ENCODE measurements at places on chromosomes 2 and 18.

GRCh38 chr2:182090486-182090885 is 104.8 kb downstream of the PPP1R1C start:
- DNase-seq: no peak

- no peak for DNase-seq
These were observed 12.7 kb downstream of the ABI2 start for GRCh38 chr2:203340791-203341487.

GRCh38 chr2:1227274-1227900 is 185.9 kb upstream of the TPO start:
- DNase-seq: no peak

DNA sequence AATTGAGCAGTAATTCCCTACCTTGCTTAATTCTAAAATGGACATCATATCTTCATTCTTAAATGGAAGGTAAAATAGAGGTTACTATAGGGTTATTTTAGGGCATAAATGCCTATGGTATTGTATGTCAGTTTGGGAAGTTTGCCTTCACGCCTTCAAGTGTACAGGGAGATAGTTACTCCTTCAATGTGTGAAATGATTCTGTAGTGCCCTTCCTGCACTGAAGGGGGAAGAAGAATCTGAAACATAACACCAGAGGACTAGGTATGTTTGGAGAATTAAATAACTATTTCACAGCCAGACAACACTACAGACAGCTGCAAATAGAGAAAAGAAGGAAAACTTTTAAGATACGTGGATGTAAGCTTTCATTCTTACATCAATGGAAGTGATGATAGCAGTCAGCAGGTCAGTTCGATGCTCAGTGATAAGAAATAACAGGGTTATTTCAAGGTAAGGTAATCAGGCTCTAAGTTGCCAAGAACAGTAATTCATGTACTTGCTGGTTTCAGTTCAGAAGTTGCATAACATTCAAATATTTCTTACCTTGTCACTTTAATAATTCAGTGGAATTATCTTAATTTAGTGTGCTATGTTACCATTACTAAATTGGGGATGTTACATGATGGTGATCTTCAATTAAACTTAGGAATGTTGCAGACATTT is 4.0 kb downstream of the PKP4 start:
- DNase-seq: no peak

- DNase-seq: no peak
These were observed 17.6 kb downstream of the OSBPL6 start for GRCh38 chr2:178211943-178212342.

DNA sequence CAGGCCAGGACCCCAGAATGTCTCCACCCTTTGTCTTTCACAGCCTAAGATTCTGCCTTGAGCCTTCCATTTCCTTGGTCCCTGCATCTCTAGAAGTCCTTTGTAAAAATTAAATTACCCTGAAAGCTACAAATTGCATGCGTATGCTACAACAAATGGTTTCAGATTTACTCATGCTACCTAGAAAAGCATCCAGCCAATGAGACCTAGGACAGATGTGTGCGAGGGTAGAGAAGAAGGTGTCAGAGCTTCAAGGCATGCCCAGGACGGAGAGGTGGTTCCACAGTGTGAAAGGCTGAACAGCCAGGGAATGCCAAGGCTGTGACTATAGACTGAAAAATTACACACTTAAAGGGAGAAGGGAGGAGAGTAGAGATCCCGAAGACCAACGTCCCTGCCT is 40.2 kb downstream of the CCBE1 start:
- no peak for DNase-seq

- DNase-seq: peak; percentile 23
These were observed 119.7 kb upstream of the KLF7 start for GRCh38 chr2:207285473-207285815.

- DNase-seq: no peak
These were observed 278.2 kb upstream of the EPAS1 start for GRCh38 chr2:46018773-46019591.

DNA sequence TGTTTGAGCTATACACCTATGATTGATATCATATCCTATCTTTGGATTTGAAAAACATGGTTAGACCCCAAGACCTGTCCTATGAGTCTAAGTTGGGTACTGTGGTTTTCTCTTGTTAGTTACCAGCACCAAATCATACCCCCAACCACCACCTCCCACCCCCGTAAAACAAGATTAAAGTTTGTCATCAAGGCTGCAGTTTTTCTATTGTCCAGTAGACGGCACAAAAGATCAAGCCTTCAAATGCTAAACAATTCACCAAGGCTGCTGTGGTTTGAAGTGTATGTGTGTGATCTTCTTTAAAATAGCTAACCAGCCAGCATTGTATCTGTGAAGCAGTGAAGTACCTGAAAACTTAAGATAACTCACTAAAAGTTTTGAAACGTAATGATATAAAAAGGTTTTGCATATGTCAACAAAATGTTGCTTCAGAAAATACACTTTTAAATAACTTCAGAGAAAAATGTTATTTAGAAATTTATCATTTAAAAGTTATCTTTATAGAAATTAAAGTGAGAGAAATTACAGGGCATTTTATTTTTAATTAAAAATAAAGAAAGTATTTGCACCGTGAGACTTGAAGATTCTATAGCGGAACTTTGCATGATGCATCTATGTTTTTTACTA is 5.8 kb upstream of the MEIS1 start:
- peak; percentile 69 for DNase-seq

- no peak for DNase-seq
These were observed 384.2 kb downstream of the DSC3 start for GRCh38 chr18:30658306-30658705.

GRCh38 chr2:149537092-149537726 is 50.4 kb downstream of the MMADHC start:
- DNase-seq: no peak

- no peak for DNase-seq
These were observed 29.1 kb downstream of the ZEB2 start for GRCh38 chr2:144490857-144491256.

DNA sequence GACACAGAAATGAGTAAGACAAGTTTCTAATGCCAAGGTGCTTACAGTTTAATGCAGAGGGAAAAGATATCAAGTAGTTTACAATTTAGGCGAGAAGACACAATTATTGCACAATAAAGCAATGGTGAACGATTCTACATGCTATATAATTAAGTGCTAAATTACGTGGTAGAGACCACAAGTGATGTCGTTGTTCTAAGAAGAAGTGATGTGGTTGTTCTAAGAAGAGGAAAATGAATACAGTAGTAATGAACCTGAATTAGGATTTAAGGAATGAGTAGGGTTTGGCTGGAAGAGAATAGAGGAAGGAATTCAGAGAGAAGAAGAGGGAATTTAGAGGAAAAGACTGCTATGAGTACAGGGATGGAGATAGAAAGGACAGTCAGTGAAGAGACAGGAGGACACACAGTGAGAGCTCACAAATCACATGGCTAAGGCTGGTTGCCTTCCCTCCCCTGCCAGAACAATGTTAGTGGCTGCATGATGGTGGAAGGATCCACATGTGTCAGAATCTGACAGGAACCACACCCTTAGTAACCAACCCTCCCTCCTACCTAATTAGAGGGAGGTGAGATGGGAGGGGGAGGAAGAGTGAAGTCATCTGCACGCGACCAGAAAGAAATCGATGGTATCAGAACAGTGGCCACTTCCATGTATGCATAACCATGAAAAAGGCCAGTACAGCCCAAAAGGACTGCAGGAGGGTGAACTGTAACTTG is 44.7 kb downstream of the M1AP start:
- no peak for DNase-seq

DNA sequence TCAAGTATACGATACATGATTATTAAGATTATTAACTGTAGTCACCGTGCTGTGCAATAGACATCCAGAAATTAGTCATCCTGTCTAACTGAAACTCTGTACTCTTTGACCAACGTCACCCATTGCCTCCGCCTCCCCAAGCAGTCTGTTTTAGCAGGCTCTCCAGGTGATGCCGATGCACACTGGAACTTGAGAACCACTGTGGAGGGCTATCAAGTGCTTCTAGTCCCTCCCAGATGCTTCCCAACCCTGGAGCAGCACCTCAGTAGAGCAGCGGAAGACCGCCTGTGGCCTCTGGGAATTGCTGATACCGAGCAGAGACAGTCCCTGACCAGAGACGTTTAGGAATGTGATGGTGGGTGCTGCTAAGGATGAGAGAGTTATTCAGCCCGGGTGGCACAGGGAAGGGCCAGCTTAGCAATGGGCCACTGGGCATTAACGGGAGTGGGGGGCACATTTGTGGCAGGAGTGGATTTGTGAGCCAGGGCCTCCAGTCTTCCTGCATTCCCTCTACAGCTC is 50.7 kb downstream of the LIPG start:
- DNase-seq: no peak

- DNase-seq: no peak
These were observed 150.9 kb downstream of the COL6A3 start for GRCh38 chr2:237262838-237263771.

DNA sequence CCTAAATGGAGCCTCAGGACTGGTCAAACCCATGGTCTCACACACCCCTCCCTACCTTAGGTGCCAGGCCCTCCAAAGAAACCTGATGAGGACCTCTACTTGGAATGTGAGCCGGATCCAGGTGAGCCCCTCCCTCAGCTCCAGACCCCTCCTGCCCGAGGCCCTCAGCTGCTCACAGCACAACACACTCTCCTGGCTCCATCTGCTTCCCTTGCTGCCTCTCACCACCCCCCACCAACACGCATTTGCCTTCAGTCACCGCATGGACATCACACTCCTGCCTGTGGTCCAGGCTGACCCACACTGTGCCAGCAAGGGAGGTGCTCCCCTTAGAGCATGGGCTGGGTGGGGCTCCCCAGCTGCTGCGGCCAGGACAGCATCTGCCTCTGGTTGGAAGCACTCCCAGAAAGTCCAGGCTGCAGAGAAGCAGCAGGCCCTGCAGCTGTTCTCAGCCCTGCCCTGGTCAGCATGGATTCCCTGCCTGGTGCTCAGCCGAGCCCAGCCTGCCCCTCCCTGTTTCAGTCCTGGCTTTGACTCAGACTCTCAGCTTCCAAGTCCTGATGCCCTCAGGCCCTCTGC is 15.1 kb downstream of the SH2D6 start:
- peak; percentile 60 for DNase-seq

DNA sequence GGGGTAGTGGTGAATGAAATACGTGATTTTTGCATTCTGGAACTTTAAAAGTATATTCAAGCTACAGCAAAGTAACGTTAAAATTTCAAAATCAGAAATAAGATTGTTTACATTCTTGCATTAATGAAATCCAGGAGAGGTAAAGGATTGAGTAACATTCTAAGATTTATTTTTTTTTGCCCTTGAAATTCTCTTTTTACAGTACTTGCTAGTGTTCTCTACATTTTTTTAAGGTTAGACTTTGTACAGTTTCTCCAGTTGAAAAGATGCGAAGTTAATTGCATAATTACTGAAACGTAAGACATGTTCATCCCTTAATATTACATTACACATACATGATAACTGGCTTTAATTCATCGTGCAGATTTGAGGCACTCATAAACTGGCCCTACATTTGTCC is 74.5 kb downstream of the ACTR3 start:
- DNase-seq: no peak

GRCh38 chr2:3265471-3265870 is 112.1 kb downstream of the EIPR1 start:
- DNase-seq: no peak

DNA sequence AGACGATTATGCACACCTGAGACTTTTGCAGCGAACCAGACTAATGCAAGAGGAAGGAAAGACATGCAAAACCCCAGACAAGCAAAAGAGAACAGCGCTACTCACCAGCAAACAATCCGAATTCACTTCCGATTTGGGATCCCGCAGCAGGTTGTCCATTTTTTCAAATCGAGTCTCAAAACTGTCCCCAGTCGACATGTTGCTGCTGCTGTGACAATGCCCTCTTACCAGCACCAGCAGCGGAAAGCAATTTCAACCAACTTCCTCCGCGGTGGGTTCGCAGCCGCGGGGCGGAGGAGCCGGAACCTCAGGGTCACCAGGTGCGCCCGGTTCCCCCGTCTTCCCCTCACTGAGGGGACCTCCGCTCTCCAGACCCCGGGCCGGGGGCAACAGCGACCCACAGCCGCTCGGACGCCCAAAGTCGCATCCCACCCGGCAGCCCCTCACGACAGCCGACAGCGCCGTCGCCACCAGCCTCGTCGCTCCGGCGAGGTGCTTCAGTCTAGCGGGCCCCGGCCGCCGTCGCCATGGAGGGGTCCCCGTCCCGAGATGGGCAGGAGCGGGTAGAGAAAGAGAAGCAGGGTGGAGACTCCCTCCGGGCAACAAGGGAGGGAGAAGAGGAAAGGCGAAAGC is 784 bp downstream of the ROCK1 start:
- DNase-seq: peak; percentile 21

GRCh38 chr2:127107622-127107999 is 657 bp upstream of the BIN1 start:
- DNase-seq: peak; percentile 49

DNA sequence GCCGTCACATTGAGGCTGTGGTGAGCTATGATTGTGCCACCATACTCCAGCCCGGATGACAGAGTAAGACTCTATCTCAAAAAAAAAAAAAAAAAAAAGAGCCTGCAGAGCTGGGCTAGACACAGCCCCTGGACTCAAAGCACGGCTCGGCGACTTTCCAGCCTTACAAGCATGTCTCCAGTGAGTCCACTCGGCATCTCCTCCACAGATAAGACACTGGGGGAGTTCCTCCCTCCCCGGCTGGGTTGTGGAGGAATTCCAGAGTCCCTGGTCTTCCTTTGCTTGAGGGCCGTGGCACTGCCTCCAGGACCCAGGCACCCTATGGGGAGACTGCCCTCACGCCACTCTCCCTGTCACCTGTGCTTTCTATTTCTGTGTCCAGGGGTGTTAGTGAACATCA is 30.9 kb upstream of the RPL31 start:
- no peak for DNase-seq

DNA sequence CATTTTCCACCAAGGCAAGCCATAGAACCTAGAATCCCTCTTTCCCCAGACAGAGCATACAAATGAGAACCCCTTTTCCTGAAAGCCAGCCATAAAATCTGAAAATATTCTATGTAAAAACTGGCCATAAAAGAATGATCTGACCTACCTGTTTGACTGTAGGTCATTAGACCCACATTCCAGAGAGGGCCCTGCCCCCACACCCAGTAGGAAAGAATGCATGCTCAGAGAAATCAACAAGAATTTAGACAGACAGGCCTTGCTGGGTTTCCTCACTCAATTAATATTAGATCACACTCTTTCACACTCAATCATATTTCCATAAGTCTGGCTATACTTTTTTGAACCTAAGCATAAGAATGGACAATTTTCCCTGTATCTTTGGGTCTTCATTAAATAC is 929.5 kb downstream of the ERBB4 start:
- DNase-seq: no peak

DNA sequence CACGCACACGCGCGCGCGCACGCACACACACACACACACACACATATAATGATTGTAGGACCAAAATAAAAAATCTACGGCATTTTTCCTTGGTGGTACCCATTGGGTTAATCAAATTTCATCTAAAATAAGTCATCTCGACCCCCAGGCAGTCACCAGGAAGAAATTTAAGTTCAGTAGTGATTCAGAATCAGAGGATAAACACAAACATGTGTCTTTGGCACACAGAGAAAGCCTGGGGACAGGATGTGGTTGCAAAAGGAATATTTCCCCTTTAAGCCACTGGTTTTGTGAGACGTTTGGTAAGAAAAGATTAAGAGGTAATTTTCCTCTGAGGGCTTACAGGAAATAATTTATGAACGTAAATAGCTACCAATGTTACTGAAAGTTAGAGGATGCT is 171.6 kb upstream of the PIEZO2 start:
- no peak for DNase-seq
